NCI-H82 (cell line): ENCODE measurements at places on chromosomes 5 and 9.

DNA sequence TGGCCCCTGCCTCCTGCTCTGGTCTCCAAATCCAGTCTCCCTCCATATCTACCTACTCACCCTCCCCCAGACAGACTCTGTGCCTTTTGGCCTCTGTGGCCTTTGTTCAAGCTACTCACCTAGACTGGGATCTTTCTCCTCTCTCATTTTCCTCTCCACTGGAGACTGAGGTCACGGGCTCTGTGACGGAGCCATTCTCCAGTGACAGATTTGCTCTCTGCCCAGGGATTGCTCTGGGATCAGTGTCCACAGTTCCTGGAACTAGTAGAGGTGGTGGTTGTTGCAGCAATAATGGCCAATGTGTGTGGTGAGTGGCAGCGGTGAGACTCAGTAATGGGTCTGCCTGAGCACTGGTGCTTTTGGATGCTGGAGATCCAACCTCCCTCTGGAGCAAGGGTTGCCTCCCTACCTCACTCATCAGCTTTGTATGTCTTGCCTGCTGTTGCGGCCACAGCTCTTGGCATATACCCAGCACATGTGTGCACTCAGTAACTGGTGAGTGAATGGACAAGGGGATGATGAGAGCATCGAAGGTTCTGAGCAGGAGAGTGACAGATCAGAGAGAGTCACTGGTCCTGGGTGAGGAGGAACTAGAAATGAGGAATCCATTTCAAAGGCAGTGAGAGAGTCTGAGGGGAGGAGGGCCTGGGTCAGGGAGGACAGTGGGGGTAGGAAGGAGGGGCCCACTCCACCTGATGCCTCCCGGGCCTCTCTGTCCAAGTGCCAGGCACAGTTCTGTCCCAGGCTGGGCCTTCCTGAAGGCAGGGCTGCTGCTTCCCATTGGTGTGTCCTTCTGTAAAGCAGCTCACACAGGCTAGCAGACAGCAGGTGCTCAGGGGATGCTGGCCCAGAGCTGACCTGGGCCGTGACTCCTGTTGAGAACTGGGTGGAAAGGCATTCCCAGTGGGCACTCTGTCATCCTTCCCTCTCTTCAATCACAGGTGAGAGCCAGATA is 96.5 kb upstream of the PITX1 start:
- no peak for DNase-seq

DNA sequence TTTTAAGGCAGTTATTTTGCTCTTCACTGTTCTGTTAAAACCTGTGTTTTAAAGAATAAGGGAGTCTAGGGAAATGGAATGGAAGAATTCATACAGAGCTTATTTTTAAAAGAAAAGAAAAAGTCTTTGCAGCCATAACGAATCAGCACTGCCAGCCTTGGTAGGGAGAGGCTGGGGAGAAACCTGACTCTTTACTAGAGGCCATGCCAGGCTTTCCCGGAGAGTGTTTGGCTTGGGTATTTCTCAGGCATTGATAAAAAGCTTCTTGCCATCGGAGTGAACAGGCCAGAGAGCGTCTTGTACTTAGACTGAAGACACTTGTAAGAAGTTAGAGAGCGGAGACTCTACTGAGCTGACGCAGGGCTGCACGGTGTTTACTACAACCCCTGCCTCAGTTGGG is 72.7 kb upstream of the NFIL3 start:
- DNase-seq = no peak

- DNase-seq = no peak
Observed at GRCh38 chr5:65708145-65708544, 13.8 kb downstream of the SGTB start.

DNA sequence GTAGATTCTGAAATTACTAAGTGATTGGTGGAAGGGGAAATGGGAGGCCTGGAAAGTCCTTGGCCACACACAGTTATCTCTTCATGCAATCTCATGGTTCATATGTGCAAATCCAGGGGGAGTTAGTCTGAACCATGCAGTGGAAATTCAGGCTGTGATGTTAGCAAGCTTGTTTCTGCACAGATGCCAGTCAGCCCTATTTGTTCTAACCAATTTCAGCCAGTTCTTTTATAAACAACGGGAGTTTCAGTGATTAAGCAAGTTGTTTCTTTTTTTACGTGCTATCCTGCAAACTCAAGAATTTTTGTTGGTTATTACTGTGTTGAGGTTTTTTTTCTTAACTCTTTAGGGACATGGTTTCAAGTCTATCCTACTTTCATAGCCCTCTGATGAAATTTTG is 298.0 kb downstream of the FER start:
- DNase-seq = no peak

- peak; percentile 6 for DNase-seq
Observed at GRCh38 chr5:171272996-171273970, 35.8 kb upstream of the TLX3 start.

DNA sequence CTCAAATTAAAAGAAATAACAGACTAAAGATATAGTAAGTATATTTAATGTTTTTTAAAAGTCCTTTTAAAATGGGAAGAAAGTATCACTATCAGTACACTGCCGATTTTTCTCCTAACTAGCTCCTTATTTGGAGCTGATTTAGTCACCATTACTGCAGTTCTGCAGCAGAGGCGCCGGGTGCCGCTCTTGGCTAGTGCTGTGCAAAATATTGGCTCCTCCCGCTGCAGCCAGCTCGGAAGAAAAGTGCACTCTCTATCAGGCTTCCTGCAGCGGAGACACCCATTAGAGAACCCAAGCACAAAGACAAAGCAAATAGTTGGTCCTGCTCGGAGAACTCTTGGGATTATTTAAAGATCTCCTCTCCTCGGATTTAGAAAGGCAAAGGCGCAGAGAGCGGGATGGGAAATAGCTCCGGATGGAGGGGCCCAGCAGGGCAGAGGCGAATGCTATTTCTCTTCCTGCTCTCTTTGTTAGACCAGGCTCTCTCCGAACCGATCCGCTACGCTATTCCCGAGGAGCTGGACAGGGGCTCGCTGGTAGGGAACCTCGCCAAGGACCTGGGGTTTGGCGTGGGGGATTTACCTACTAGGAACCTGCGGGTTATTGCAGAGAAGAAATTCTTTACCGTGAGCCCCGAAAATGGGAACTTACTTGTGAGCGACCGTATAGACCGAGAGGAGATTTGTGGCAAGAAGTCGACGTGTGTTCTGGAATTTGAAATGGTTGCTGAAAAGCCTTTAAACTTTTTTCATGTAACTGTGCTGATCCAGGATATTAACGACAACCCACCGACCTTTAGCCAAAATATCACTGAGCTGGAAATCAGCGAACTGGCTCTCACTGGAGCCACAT is at the start of gene PCDHGB3:
PCDHGB3 (plus strand) TSS at position 249 of the 855 bp plus-strand sequence; CDS start at position 402, 153 bp downstream.
- DNase-seq = peak; percentile 0
